Thoracic aorta (tissue), 2 donors: ENCODE measurements at places on chromosomes 1 and 21. TPM values are rescaled to one million over a fixed set of nuclear protein-coding genes. Genes with fewer than 3 reads are reported as not detected.

Gene GPR3
- not detected for total RNA-seq

Gene LYPD8
- not detected for total RNA-seq

Gene HSD3B1
- not detected for total RNA-seq

Gene ARHGAP29
- total RNA-seq: 24.9 TPM

Gene SPRR3
- total RNA-seq: not detected

Gene SMCP
- not detected for total RNA-seq

Gene PAQR6
- 0.27 TPM for total RNA-seq

- no peak for DNase-seq
Observed at GRCh38 chr1:55725378-55725777, 510.2 kb upstream of the USP24 start.

DNA sequence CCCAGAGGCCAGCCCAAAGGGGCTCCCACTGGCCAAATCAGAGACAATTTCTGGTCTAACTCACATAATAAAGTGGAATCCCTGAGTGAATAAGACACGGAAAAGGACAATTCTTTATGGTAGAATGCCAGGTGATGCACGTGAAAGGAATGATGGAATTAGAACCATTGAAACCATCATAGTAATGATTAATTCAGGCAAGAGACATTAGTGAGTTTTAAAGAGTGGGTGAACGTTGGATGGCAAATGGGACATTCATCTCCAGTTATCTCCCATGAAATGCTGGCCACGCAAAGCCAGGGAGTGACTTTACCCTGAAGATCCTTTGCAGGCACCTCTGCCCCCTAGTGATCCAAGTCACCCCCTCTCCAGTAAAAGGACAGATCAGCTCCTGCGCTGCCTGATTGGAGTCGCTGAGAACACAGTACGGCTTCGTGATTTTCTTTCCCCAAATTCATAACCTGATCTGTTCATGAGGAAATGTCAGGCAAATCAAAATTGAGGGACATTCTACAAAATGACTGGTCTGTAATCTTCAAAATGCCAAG, 87.5 kb downstream of the AJAP1 start:
- DNase-seq: no peak

DNA sequence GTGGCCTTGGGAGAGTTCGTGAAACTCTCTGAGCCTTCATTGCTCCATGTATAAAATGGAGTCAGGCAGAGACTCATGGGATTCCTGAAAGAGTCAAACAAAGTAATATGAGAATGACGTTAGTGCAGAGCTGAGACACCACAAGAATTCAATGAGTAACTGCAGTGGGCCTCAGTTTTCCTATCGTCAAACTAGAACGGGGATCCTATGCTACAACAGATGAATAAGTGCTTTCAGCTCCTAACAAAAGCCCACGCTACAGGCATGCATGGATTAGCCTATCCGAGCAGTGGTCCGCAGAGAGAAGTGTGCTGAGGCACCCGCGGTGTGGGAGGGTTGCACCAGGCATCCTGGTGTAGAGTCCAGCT, 124.7 kb downstream of the SYF2 start:
- DNase-seq: no peak

DNA sequence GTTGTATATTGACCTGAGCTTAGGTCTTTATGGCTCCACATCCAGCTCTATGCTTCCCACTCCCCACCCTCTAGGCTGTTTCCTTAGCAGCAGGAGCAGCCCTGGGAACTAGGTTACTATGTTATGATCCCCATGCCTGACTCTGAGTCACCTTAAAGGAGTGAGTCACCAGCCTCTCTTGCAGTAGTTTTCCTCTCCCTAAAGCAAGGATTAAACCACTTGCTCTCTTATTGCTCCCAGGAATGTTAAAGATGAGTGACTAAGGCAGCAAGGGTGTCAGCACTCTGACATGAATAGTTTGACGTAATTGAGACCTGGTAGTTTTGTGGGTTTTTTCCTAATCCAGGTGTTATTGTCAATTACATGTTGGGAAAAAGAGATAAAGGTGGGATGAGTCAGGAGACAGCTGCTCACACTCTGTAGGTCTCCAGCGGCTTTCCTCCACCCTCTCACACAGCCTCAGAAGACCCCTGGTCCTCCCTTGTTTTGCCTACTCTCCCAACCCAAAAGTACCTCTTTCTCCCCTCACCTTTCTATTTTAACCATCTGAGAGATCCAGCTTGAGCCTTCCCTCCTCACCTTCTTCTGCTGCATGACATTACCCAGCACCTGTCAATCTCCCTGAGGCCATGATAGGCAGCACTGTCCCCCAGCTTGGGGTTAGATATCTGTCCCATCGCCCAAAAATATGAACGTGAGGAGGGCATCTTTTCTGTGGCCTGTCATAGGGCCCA, 369.1 kb upstream of the VAMP3 start:
- DNase-seq: no peak

- no peak for DNase-seq
Observed at GRCh38 chr1:222914861-222915632, 100.2 kb downstream of the DISP1 start.

GRCh38 chr1:19042675-19043578, 86.5 kb upstream of the IFFO2 start:
- no peak for DNase-seq

DNA sequence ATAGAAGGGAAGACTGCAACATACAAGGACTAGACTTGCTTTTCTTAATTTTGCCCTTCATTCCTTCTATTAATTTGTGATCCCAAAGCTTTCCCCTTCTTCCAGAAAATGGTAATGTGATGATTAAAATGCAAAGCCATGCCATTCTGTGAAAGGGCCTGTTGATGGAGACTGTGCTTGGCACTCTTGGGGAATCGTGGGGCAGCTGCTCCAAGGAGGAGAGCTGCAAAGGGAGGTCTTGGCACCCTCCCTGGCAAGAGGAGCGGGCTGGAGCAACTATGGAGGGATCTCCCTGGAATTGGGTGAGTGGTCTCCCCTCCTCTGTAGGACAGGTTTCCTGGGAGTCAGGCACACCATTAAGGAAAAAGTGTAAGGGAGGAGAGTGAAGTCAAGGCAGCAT, 16.6 kb downstream of the CACNA1S start:
- no peak for DNase-seq

GRCh38 chr1:25703671-25704266, 87.2 kb downstream of the MAN1C1 start:
- DNase-seq: no peak

- no peak for DNase-seq
Observed at GRCh38 chr21:29170944-29171343, 40.5 kb downstream of the MAP3K7CL start.

- DNase-seq: no peak
Observed at GRCh38 chr1:47465605-47466004, 27.8 kb downstream of the FOXD2 start.

DNA sequence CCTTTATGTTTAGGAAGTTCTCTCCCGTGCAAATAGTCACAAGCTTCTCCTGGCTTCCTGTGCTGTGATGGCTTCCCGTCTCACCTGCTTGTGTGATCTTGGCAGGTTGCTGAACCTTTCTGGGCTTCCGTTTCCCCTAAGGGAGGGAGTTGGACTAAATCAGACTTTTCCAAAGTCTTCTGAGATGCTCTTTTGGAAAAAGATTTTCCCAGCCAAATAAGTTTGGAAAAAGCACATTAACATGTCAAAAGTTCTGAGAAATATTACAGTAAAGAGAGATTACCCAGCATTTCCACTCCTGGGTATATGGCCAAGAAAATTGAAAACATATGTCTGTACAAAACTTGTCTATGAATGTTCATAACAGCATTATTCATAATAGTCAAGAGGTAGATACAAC, 36.0 kb upstream of the TENT5C start:
- no peak for DNase-seq
